Activated CD4-positive, alpha-beta T cell treated with anti-CD3 and anti-CD28 coated beads, Interleukin-2, amount 50 U/mL, for 1 hour (primary cell): ENCODE measurements at places on chromosomes 1 and 21.

DNA sequence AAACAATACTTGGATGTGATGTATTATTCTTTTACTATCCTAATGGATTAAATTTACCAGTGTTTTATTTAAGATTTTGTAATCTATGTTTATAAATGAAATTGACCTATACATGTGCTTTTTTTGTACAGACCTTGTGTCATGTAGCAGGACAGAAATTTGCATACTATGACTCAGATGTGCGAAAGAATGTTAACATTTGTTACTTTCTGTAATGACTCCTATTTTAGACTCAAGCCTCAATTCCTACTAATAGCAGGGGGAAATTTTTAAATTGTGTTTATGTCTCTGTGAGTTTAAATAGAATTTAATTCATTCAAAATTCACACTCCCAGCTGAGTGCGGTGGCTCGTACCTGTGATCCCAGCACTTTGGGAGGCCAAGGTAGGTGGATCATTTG, 21.8 kb upstream of the RIMKLA start:
- no peak for DNase-seq

DNA sequence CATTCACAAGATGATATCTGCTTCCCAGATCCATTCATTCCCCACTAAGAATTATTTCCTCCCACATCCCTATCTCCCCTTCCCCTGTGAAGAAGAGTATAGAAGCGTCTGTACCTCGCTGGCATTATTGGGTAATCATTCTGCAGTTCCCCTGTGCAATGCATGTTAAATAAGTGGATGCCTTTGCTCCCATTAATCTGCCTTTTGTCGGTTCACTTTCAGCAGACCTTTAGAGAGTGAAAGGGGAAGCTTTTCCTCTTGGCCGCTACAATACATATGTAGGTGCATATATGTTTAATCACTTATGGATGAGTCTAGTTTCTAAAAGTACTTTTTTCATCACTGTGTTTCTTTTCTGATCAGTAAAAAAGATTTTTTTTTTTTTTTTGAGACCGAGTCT, 7.0 kb downstream of the CLCN6 start:
- DNase-seq: no peak

GRCh38 chr1:9760824-9761223, 62.9 kb downstream of the CLSTN1 start:
- DNase-seq: no peak

GRCh38 chr1:210755991-210756659, 377.8 kb downstream of the KCNH1 start:
- no peak for DNase-seq

DNA sequence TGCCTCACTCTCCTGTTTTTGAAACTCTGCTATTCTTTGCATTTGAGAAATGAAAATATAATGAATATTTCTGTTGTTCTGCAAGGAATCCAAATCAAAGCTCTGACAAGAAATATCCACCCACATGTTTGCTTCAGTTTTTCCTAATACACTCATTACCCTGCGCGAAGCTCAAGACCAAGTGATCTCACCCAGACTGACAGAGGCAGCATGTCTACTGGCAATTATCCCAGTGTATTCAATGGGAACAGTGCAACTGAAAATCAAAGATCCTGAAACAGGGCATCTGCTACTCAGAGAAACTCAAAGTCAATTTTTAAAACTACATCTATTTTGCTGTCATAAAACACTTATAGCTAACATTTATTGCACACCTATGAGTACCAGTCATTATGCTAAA, 321.0 kb upstream of the LRRC7 start:
- DNase-seq: no peak

DNA sequence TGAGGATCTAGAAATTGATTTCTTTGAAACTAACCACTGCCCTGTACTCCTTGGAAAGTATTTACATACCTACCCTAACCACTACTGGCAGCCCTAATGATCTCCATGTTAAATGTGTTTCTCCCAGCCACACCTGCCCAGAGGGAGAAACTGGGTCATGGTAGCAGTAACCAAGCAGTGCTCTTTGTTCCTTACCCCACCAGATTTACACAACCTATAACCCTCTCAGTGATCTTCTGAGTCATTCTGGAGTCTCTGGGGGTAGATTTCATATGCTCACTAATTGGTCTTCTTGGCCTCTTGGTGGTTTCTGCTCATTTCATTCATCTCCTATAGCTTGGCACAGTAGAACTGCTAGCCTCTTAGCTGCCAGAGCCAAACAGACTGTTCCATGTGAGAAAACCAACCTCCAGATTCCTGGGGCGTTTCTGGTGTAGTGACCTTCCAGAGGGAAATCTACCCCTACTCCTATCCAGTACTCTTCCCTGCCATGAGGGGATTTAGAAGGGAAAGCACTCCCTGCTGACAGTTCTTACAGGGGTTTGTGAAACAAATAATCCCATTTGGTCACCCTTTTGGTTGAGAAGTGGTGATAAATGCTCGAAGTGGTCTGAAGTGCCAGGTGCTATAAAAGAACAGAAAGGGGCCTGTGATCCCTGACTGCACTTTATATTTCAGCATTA, 36.2 kb upstream of the LRIG2 start:
- no peak for DNase-seq

- DNase-seq: no peak
These were observed 42.5 kb upstream of the DISC1 start for GRCh38 chr1:231584117-231584516.

- no peak for DNase-seq
These were observed 40.0 kb upstream of the RGS7 start for GRCh38 chr1:241396747-241397681.

DNA sequence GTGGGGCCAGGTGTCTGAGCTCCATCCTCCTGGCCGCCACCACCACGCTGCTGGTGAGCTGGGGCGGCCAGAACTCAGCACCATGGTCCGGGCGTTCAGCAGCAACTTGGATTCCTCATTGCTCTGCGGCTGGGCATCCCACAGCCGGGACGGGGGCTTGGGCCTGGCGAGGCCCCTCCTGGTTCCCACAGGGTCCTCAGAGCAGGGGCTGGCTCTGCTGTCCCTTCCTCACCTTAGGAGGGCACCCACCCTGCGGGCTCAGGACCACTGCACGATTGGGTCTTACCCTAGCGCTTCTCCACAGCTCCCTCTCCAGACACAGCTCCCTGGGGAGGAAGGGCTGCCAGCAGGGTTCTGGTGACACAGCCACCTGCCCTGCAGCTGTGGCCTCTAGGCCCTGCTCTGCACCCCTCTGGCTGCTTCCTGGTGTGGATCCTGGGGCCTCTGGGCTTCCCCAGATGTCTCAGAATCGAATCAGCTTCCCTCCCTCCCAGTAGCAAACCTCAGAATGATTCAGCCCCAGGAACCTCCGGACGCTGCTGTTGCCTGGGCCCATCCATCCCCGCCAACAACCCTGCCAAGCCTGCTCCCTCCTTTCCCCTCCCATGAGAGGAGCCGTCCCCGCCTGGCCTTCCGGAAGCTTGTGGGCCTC, 25.0 kb downstream of the CRYAA start:
- no peak for DNase-seq

- no peak for DNase-seq
These were observed 5.2 kb upstream of the PIK3C2B start for GRCh38 chr1:204499511-204500468.

DNA sequence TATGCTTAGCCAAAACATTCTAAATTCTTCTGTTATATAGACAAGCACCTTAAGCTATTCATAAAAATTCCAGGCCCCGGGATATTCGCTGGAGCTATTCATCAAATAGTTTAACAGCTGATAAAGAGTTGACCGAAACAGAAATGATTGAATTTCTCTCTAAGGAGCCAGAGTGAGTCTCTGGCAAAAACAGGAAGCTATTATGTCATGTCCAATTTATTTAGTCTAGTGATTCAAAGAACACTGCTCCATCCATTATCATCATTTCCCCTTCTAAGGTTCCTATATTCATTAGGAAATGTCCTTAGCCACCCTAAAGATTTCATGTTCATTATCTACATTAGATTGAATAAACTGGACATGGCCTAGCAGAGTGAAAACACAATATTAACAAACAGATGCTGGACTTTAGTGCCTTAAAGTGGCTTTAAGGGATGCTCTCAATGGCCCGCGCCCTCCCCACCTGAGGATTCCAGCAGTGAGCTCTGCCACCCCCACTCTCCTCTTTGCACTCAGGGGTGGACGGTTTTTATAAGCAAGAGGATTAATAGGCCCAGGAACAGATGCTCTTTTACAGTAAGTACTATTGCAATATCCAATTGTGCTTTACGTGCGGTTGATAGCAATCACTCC, 122.1 kb upstream of the RGS1 start:
- no peak for DNase-seq

DNA sequence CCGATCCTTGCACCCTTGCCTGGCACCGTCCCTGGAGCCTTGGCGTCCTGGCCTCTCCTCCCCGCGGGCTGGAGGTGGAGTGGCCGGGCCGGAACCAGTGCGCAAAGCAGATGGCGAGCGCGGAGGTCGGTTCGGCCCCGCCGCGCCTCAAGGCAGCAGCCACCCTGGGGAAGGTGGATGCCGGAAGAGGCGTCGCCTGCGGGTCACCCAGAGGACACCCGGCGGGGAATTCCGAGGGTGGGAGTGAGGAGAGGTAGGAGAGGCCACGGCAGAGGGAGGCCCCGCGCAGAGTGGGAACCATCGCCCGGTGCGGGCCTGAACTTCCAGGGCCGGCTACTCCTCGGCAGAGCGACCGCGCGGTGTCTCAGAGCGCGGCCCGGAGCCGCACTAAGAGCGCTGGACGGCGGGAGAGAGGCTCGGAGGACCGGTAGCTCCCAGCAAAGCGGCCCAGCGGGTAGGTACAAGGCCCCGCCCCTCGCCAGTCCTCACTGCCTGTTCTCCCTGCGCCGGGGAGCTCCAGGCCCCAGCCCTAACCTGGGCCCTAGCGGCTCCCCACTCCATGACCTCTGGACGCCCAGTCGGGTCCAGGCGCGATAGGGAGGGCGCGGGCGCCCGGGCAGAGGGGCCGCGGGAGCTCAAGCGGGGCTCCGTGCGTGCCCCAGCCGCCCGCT, at the start of gene RNF207:
TSS of gene RNF207 (plus strand) at position 271 of the 671 bp plus-strand sequence. CDS start 417 bp downstream, outside the sequence.
- DNase-seq: peak; percentile 44

- DNase-seq: no peak
These were observed 64.8 kb upstream of the PTCH2 start for GRCh38 chr1:44907893-44908292.

DNA sequence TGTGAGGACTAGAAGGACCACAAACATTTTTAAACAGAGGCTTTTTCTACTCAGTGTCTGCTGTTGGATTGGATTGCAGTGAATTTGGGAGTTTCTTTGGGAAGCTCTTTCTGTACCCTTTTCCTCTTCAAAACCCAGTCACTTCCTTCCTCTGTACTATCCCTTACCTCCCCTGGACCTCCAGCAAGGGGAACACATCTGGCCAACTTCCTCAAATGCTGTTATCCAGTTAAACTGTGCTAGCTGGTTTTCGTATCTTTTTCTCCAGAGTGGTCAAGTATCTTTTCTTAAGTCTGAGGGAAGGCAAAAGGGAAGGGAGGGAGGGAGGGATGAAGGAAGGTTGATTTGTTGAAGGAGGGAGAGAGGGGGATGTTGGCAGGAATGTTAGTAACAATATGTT, 99.2 kb upstream of the TNR start:
- no peak for DNase-seq

DNA sequence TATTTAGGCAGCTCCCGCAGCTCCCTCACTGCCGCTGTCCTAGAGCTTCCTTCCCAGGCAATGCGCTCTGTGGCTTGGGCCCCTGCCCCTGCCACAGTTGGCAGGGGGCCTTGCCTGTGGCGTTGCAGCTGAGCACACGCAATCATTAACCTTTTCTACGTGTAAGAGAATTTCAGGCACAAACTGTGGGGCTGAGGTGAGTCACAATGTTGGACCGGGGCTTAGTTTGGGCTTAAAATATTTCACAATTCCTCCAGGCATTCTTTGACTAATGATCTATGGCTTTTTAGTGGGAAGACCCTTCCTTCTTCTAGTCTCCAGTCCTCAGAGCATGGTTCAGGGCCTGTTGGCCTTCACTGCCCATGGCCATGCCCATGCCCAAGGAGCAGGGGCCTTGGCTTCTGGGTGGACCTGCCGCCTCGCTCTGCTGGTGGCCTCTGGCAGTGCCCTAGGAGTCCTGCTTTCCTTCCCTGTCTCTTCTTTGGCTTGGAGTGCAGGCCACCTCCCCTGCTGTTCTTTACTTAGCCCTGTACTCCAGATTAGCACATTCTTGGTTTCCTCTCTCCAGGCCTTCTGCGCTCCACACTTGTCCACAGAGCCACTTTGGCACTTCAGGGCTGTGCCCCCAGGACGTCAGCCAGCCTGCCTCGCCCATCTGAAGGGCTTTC, 39.2 kb downstream of the MAPKAPK2 start:
- DNase-seq: no peak

DNA sequence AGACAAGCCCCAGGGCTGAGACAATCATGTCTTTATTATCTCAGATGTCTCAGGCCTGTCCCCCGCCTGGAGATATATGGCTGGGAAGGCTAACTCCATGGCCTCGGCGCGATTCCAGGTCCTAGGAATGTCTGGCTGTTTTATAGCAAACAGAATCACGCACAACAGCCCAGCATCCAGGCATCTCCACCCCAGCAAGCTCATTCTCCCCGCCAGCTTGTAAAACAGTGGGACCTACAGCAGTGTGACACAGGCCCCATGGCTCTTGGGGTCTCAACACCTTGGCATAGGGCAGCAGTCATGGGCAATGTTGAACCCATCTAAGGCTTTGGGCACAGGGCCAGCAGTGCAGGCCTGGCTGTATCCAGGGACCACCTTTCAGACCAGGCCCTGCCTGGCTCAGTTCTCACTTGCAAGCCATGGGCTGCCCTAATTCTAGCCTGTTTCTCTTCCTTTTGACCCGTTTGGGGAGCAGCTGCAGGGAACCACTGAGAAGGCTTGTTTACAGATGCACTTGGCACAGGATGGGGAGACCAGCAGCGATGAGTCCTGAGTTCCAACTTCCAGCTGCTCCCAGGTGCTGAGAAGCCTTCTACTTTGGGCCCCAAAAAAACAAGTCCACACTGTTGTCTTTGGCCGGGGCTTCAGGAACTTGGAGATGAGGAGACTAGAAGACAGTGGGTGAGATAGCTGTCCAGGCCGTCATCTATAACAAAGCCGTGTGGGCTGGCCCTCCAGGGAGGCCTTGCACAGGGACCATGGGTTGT, 34.4 kb downstream of the WNT4 start:
- no peak for DNase-seq

DNA sequence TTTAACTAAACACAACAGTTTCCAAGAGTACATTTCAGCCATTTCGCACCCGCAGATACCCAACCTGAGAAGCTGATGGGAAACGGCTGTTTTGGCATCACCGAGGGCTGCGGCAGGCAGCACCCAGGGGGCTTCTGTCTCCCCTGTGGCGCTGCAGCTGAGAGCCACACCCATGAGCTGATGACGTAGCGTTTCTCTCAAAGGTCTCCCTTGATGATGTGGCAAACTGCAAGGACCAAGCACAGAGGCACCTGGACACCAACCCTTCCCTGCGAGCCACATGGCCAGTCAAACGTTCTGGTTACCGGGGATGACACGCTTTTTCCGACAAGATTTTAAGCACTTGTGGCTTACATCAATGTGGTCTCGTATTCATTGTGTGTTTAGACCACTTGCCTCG, 150.8 kb upstream of the ERG start:
- DNase-seq: no peak

DNA sequence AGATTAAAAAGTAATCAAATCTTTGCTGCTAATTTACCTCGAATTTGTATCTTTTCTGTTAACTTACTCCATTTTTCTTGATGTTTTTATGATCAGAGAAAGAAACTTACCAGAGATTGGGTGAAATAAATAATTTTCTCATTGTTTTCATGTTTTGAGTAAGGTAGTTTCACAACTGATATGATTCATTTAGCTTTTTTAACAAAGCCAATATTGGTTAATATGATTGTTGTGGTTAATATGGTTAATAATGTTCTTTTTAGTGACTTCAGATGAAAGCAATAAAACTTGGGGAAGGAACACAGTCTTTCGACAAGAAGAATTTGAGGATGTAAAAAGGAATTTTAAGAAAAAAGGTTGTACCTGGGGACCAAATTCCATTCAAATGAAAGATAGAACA, 48.1 kb downstream of the MAP3K21 start:
- DNase-seq: no peak
